ENCODE measurements at places on chromosomes 4 and X. TPM values are rescaled to one million over a fixed set of nuclear protein-coding genes. Genes with fewer than 3 reads are reported as not detected.

DNA sequence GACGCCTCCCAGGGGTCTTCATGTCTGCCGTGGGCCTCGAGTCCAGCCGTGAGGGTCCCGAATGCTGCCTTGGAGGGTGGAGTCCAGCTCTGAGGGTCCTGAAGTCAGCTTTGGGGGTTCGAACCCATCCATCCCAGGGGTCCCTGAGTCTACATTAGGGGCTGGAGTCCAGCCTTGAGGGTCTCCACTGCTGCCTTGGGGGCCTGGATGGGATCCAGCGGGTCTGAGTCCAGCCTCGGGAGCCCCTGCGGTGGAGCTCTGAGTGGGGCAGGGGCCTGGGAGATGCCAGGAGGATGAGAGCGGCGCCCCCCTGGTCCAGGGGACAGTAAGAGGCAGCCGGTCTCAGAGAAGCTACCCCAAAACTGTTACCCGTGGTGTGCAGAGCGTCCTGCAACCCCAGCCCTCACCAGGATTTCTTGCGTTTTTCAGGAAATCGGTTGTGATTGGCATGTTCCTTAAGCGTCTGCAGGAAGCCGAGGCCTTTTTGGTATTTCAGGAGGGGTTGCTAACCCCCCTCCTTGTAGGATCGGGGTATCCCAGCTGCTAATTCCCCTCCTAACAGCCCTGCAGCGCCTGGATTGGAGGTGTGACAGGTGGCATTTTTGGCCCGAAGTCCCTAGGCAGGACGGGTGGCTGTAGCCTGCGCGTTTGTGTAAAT, 1.7 kb upstream of the GTPBP6 start:
- H3K27ac ChIP-seq, result peak overlapping the region; percentile 62
- DNase-seq, result no peak
- peak overlapping the region; percentile 87 for H3K4me3 ChIP-seq
- peaks cover 22% of the 10 kb centered on the region for H3K4me1 ChIP-seq

- DNase-seq, result no peak
- no peaks in the 10 kb centered on the region for H3K27me3 ChIP-seq
- no peak overlapping the region for H3K27ac ChIP-seq
- no peak overlapping the region for H3K4me3 ChIP-seq
- no peaks in the 10 kb centered on the region for H3K36me3 ChIP-seq
Measured at GRCh38 chr4:85676850-85677590, 202.1 kb downstream of the ARHGAP24 start.

DNA sequence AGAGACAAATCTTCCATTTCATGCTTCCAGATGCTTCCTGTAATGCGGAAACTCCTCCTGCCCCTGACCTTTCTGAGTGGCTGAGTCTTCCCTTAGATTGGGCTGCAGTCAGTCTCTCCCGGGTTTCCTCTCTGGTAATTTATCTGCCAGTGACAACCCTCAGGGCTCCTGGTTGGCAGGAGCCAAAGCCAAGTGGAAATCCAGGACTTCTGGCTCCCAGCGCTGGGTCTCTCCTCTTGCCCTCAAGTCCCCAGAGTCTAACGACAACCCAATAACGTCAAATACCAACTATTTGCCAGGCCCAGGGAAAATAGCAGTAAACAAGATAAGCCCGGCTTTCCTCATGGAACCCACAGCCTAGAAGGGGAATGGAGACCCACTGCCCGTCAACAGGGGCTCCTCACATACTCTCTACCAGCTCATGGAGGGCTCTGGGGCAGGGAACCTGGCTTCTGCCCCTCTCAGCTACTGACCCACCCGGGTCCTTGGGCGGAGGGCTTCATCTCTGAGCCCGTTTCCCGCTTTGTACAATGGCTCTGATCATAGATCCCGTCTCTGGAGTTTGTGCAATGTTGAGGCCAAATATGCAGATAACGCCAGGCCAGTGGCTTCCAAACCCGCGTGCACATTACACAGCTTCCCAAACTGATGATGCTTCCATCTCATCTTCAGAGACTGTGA, 1.1 kb upstream of the TBC1D14 start:
- H3K27ac ChIP-seq, result peak overlapping the region; percentile 84
- peaks cover 11% of the 10 kb centered on the region for H3K27me3 ChIP-seq
- peaks cover 42% of the 10 kb centered on the region for H3K4me1 ChIP-seq

DNA sequence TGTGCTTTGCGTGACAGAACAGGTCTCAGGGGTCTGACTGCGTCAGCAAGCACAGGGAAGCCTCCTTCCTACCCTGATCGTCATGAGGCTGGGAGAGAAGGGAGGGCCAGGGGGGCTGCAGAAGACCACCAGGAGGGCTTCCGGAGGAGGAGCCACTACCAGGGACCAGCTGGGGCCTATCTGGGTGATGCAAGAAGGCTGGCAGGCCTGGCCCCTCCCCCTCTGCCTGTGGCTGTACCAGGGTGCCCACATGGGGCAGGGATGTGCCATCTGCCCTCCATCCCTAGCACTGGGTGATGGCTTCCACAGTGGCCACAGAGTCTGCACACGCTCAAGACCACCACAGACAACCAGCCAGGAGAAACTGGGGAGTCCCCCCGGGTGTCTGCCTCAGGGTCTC, 116.4 kb upstream of the NKX1-1 start:
- peaks cover 4% of the 10 kb centered on the region for H3K4me1 ChIP-seq
- H3K4me3 ChIP-seq, result no peak overlapping the region
- peaks cover 37% of the 10 kb centered on the region for H3K27me3 ChIP-seq
- H3K36me3 ChIP-seq, result no peaks in the 10 kb centered on the region
- no peak for DNase-seq

DNA sequence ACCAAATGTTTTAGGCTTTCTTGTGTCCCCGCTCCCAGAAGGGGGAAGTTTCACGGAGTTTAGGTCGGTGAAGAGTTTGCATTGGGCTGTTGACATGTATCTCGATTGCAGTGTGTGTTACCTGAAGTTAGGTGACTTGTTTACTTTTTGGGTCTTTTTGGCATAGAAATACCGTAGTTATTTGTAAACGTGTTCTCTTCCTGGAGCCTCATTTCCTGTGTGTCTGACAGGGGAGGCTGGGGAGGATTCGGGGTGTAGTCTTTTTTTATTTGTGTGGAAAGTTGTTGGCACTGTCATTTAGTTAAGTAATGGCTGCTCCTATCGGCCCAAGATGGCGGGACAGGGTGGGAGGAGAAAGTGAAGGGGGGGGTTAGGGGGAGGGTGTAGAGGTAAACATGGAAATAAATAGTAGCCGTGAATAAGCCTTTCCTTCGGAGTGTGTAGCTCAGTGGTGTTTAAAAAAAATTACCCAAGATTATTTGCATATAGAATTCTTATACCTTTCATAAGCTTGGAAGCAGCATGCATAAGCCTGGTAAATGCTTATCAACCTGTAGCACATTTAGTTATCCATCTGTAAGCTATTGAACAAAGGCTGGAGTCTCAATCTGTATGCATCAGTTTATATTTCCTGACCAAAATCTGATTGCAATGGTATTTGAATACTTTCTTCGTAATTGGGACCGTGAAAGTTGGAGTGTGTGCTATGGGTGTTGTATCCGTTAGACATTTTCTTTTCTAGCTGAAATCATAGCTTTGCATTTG, 1.6 kb downstream of the KDM6A start:
- H3K36me3 ChIP-seq, result peaks cover 9% of the 10 kb centered on the region
- H3K27ac ChIP-seq, result peak overlapping the region; percentile 98
- H3K4me1 ChIP-seq, result peaks cover 1% of the 10 kb centered on the region
- no peaks in the 10 kb centered on the region for H3K27me3 ChIP-seq
- DNase-seq, result peak; percentile 20

Gene MAGEB10
- not detected for total RNA-seq

Gene CT45A3
- total RNA-seq, result not detected

Gene CPLX1
- total RNA-seq, result not detected

Gene PCSK1N
- 1.8 TPM for total RNA-seq

Measured in activated naive CD8-positive, alpha-beta T cell treated with anti-CD3 and anti-CD28 coated beads for 36 hours (primary cell).